ENCODE measurements at places on chromosomes 3 and 15.

DNA sequence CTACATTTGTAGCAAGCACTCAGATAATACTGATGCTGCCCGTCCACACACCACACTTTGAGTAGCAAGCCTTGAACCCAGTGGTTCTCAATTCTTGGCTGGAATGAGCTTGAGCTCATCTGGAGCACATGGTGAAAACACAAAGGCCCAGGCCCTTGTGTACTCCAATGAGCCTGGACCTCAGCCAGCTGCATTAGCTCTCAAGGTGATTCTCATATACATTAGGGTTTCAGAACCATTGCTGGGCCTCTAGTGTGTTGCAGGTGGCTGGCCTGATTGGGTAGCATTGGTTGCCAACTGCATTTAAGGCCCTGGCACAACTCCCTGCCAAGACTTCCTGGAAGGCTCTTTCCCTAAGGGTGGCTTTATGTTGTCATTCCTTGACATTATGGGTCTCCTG is 23.4 kb upstream of the ZFAND6 start:
- peaks cover 2% of the 10 kb centered on the region for H3K36me3 ChIP-seq
- H3K4me3 ChIP-seq = no peak overlapping the region
- no peak overlapping the region for H3K27ac ChIP-seq
- H3K4me1 ChIP-seq = peaks cover 17% of the 10 kb centered on the region
- H3K27me3 ChIP-seq = no peaks in the 10 kb centered on the region

GRCh38 chr15:47872869-47873432 is 155.6 kb downstream of the SEMA6D start:
- DNase-seq = no peak
- no peak overlapping the region for H3K27ac ChIP-seq
- H3K4me1 ChIP-seq = no peaks in the 10 kb centered on the region
- peaks cover 6% of the 10 kb centered on the region for H3K27me3 ChIP-seq
- H3K4me3 ChIP-seq = no peak overlapping the region
- H3K36me3 ChIP-seq = no peaks in the 10 kb centered on the region

DNA sequence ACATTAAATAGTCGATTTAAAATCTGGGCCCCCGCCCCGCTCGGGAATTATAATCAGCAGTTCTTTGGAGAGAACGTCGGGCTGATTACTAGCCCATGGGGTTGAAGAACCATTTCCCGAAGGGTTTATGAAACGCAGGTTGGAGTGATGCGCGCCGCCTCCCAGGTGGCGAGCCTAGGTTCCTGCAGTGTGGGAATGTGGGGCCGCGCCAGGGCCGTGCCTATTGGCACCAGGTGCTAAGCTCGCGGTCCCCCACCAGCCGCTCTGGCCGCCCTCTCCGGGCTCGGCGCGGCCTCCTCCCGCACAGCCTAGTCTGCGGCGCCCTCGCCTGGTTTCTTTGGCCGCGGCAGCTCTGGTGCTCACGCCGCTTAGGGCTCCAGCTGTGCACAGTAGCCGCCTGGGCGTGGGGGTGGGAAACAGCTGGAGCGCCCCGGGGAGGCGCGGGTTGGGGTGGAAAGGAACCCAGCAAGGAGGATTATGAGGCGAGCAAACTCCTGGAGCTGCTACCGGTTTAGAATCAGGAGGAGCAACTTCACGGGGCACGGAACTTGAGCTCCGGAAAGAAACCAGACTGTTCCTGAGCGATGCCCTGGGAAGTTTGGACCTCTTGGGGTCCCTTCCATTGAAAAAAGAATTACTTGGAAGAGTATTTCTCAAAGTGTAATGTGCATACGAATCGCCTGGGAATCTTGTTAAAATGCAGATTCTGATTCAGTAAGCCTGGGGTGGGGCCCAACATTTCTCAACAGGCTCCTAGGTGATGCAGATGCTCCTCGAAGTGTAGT is 5.6 kb upstream of the MECOM start:
- no peaks in the 10 kb centered on the region for H3K36me3 ChIP-seq
- H3K4me1 ChIP-seq = peaks cover 16% of the 10 kb centered on the region
- H3K27ac ChIP-seq = no peak overlapping the region

DNA sequence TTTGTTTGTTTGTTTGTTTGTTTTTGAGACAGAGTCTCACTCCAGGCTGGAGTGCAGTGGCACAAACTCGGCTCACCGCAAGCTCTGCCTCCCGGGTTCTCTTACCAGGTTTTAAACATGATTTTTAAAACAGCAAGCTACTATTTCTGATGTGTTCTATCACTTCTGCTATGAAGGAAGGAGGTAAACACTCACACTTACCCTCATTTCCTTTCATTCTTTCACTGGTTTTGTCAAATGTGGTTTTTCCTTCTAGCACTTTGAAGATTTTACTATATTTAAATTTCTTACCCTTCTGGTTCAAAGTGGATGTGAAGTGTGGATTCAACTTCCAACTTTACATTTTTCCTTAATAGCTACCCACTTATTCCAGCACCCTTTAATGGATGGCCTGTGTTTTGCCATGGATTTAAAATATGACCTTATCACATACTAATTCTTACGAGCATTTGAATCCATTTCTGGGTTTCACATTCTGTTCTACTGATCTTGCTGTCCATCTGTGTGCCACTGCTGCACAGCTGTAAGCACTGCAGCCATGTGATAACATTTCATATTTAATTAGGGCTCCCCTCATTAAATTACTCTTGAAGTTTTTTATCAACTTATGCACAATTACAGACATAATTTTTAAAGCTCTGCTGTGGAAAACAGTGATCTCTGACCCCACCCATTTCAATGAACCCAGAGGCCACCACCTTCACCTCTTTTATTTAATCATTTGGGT is 42.3 kb downstream of the TXNRD3 start:
- peak overlapping the region; percentile 45 for H3K4me3 ChIP-seq
- peaks cover 9% of the 10 kb centered on the region for H3K27me3 ChIP-seq
- H3K27ac ChIP-seq = peak overlapping the region; percentile 7
- H3K36me3 ChIP-seq = no peaks in the 10 kb centered on the region
- no peak for DNase-seq

GRCh38 chr3:184157206-184157605 is 2.0 kb downstream of the DVL3 start:
- no peaks in the 10 kb centered on the region for H3K27me3 ChIP-seq
- DNase-seq = no peak
- peaks cover 10% of the 10 kb centered on the region for H3K36me3 ChIP-seq
- peak overlapping the region; percentile 97 for H3K4me3 ChIP-seq

GRCh38 chr15:55197362-55197705 is 593 bp upstream of the RSL24D1 start:
- H3K4me1 ChIP-seq = peaks cover 10% of the 10 kb centered on the region
- no peak overlapping the region for H3K4me3 ChIP-seq
- H3K36me3 ChIP-seq = peaks cover 10% of the 10 kb centered on the region

DNA sequence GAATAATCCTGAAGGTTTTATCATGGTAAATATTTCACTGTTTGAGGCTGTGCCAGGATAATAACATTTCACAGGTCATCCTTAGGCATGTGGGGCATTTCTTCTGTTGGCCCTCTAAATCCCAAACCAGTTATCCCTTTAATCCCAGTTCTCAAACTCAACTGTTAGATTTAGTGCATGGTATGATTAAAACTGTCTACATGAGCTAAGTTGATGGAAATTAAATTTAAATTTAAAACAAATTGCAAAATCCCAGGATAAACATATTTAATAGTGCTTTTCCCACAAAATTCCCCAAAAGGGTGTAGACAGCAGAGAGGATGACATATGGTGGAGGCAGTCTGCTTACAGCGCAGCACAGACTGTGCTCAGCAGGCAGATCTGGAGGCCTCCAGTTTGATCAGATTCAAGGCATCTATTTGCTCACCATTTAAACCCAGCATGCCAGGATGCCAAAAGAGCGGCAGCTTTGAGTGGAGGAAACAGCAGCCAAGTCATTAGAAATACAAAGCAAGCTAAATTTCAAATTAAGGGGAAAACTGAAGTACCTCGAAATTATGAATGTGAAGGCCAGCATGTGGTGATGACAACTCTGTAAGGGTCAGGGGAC is 325.8 kb downstream of the KCNH8 start:
- no peaks in the 10 kb centered on the region for H3K4me1 ChIP-seq
- H3K4me3 ChIP-seq = no peak overlapping the region
- no peaks in the 10 kb centered on the region for H3K36me3 ChIP-seq

- DNase-seq = no peak
- H3K27me3 ChIP-seq = no peaks in the 10 kb centered on the region
- no peak overlapping the region for H3K4me3 ChIP-seq
These were observed 398.4 kb upstream of the AZI2 start for GRCh38 chr3:28746990-28747389.

All from effector memory CD8-positive, alpha-beta T cell (primary cell).